Testis (tissue), 5 donors: ENCODE measurements at places on chromosomes 16 and 17.

DNA sequence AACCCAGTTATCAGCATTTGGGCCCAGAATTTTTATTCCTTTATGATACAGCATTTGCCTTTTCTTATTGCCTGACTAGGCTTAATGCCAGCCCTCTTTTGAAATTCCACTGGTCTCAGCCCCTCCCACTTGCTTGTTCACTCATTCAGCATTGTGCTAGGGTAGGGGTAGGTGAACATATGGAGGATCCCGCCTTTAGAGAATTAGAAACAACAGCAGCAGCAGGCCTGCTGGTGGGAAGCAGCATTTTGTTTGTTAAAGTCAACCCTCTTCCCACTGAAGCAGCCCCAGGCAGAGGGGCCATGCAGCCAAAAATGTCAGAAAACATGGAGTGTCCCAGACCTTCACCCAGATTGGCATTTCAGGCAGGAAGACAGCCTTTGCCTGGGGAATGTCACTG, 1355.2 kb downstream of the CDH8 start:
- no peak for DNase-seq

DNA sequence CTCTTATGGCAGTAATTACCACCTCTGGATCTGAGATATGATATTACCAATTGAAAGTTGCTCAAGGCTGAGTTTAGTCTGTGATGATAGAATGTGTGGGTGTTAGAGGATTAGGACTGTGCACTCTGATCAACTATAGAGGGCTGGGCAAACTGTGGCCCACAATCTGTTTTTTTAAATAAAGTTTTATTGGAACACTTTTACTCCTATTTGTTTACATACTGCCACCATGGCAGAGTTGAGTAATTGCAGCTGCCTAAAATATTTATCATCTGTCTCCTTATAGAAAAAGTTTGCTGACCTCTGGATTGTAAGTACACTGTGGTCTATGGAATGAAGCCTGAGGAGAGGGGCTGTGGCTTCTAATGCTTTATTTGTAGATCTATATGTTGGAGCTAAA, 71.5 kb upstream of the N4BP1 start:
- DNase-seq = no peak

- no peak for DNase-seq
Observed at GRCh38 chr17:18157354-18157985, 26.2 kb upstream of the ALKBH5 start.

GRCh38 chr17:82458885-82459424, 414 bp downstream of the NARF start:
- no peak for DNase-seq

DNA sequence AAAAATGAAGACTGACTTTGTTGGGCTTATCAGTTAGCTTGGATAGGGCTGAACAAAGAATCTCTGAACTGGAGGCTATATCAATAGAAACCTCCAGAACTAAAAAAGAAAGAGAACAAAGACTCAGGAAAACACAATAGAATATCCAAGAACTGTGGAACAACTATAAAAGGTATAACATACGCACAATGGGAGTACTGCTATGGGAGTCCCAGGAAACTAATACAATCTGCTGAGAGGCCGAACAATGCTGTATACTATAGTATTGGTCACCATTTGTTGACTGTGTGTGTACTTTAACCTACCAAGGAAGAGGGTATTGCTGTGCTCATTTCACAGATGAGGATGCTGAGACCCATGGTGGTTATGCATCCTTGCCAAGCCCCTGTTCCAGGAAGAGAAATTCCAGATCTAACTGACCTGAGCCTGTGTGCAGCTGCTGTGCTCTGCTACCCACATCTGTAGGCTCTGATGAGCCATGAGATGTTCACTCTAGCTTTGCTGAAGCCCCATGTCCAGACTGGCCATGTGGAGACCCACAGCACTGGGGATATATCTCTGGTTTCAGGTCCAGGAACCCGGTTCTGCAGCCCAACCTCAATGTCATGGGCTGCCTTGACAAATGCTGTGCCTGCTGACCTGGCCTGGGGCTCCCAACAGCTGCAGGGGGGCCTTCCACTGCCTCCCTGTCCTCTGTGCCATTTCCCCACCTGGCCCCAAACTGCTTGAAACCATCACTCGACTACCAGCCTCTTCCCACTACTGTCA, 254.3 kb upstream of the TNRC6C start:
- no peak for DNase-seq

GRCh38 chr17:10631048-10631700, 25.9 kb downstream of the MYH3 start:
- peak; percentile 44 for DNase-seq

DNA sequence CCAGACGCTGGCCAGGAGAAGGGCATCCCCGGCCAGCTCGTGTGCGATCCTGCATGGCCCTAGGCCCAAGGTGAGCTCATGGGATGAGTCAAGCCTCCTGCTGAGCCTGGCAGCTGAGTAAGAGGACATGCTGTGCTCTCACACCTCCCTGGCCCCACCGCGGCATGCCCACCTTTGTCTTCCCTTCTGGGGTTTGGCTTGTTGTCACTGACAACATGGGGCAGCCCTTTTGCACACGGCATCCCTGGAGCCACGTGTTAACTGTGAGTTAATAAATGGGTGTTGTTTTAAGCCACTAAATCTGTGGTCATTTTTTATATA, 8.9 kb upstream of the TNS4 start:
- DNase-seq = no peak

DNA sequence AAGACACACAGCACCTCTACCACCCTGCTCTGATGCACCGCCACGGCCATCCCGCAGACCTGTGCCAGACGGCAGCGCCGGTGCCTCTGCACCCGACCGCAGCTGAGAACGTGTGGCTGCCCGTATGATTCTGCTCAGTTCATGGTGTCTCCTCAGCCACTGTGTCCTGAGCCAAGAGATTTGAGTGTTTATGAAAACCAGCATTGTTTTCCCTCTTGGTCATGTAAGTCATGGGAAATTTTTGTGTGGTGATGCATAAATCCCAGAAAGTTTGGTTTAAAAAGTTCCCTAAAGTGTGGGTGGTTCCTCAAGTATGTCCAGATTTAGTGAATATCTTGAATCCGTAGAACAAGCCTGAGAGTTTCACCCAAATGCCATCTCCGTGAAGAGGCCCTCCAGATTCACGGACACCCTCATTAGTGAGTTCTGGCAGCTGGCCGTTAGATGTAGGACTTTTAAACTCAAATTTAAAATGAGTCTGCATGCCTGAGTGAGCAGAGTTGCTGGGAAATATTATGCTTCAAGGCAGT, 57.6 kb downstream of the CDRT4 start:
- DNase-seq = peak; percentile 60
